SK-MEL-5 (cell line): ENCODE measurements at places on chromosomes 2 and 18. TPM values are rescaled to one million over a fixed set of nuclear protein-coding genes. Genes with fewer than 3 reads are reported as not detected.

Gene SNTG2
- not detected in 2 replicates for total RNA-seq

- no peak for DNase-seq
Measured at GRCh38 chr18:10536280-10536679, 10.5 kb downstream of the NAPG start.

- DNase-seq: no peak
Measured at GRCh38 chr2:168033966-168034365, 213.4 kb downstream of the STK39 start.

Gene DES
- 0.13 TPM in 1 of 2 replicates, not detected in the other for total RNA-seq

- DNase-seq: no peak
Measured at GRCh38 chr18:58766164-58766563, 94.9 kb downstream of the MALT1 start.

- DNase-seq: no peak
Measured at GRCh38 chr2:106886916-106887758, 1.2 kb upstream of the ST6GAL2 start.

Gene KCNG2
- not detected in 2 replicates for total RNA-seq

Gene CYTIP
- not detected in 2 replicates for total RNA-seq
